Upper lobe of left lung (tissue), 6 donors: ENCODE measurements at places on chromosomes 5 and 9. TPM values are rescaled to one million over a fixed set of nuclear protein-coding genes. Genes with fewer than 3 reads are reported as not detected.
A peak's percentile ranks its signal among the peaks of the same experiment; 100 is the strongest.

Gene PHYKPL
- total RNA-seq = 77.5 TPM

Gene TPPP
- 22.2 TPM for total RNA-seq

Gene NUTM2F
- total RNA-seq = not detected

Gene FCN2
- not detected for total RNA-seq

Gene PCSK5
- 12.8 TPM for total RNA-seq

Gene CDH6
- total RNA-seq = 3.5 TPM

Gene COL23A1
- 3.1 TPM for total RNA-seq

Gene TNFSF15
- total RNA-seq = 4.2 TPM

Gene PRRX2
- total RNA-seq = 0.61 TPM

Gene HSPB3
- total RNA-seq = 0.44 TPM

Gene UIMC1
- total RNA-seq = 39.2 TPM

Gene OR1J2
- total RNA-seq = not detected

- no peak for DNase-seq
Observed at GRCh38 chr5:12316812-12317211, 412.6 kb upstream of the CTNND2 start.

- no peak for DNase-seq
Observed at GRCh38 chr9:109430231-109430630, 67.9 kb downstream of the PTPN3 start.

DNA sequence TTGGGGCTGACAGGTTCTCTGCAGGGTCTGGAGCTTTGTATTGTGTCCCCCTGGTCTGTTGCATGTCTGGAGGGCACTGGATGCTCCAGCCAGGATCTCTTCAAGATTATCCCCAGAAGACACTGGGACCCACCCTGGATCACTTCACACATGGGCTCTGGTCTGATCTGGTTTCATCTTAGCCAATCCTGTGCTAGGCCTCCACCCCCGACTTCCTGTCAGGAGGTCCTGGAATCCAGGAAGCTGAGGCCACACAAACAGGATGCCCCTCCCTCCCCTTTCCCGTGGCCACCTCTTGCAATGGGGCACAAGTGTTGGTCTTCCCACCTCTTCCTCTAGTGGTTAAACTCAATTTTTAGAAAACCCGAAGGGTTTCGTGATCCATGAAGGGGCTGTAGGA, 242.6 kb upstream of the MVB12B start:
- DNase-seq = no peak

DNA sequence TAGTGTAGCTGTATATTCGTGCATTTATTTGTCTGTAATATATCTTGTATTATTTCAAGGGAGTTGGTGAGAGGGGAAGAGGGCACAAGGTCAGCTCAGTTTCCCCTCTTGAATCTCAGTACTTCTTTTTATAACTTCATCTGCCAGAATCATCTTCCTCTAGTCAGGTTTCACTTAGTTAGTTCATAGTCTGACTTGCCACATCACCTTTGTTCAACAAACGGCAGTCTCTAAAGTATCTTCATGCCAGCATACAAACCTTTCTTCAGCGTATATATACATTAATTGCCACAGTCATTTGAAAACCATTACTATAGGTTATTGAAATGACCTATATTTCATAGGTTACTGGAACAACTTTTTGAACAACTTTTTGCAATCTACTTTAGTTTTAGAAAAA, 1.6 kb downstream of the ECM2 start:
- DNase-seq = no peak

- DNase-seq = peak; percentile 33
Observed at GRCh38 chr9:36959681-36960574, 74.1 kb downstream of the PAX5 start.

DNA sequence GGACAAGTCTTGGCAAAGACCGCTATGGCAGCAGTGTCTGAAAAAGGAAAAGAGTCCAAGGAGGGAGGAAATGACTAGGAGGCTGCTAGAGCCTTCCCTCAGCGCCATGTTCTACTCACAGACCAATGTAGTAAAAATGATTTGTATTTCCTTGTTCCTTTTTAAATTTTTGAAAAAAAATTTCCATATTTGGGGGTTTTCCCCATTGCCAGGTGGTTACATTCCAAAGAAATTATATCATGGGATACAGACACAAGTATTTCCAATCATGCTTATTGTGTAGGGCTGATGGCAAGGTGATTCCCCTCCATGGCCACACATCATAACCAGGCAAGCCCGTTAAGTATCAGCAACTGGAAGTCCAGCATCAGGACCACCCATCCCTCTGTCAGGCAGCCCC, 138.2 kb downstream of the PIP5K1B start:
- DNase-seq = no peak

GRCh38 chr9:90999425-91000397, 198.1 kb downstream of the SYK start:
- DNase-seq = no peak

DNA sequence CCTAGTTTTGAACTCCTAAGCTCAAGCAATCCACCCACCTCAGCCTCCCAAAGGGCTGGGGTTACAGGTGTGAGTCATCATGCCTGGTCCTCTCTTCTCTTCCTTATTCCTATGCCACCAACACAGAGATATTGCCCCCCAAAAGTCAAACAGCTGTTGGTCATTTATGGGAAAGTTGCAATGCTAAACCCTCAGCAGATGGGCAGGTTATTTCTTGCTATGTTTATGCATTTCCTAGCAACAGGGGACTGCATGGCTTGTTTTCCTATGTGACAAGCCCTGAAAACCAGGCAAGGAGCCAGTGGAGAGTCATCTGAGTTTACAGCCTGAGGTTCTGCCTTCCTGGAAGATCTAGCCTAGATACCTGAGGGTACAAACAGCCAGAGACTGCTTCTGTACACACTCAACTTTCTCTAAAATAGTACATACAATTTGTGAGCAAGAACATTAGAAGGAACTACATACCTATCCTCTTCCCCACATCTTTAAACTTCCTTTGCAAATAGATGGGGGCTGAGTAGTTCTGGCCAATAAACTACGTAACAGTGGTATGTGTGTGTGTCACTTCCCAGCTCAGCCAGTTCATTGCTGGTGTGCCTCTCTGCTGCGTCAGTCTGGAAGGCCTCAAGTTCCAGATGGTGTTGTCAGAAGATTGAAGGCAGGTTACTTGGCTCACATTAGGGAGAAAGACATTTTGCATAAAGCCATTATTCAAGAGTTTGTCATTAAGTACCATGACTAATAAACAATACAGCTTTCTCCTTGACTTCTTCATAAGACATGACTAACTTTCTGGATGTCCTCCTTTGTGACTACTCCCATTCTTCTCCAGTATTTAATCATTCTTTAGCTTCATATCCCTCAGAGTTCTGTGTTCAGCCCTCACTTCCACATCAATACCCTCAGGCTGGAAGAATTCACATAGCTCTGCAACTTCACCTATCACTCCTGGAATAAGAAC, 65.3 kb downstream of the CSNK1A1 start:
- DNase-seq = peak; percentile 78

GRCh38 chr9:98724810-98725530, 16.2 kb upstream of the GABBR2 start:
- no peak for DNase-seq

DNA sequence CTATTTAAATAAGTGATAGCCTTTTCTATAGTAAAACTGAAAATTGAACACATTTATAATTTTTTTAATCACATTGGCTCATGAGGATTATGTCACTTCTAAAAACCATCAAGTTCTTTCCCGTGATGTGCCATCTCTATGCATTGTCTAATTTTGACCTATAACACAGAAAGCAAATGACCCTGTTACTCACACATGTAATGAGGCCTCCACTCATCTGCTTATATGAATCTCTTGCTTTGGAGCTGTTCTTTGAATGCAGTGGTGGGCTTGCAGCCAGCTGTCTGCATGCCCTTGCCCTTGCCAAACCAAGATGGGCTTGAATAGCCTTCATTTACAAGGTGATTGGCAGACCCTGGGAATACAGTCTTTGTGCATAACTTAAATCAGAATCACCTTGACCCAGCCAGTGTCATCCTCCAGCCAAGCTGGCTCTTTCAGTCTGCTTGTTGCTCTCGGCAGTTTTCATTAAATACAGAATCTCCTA, 163.2 kb downstream of the TRIO start:
- DNase-seq = no peak

DNA sequence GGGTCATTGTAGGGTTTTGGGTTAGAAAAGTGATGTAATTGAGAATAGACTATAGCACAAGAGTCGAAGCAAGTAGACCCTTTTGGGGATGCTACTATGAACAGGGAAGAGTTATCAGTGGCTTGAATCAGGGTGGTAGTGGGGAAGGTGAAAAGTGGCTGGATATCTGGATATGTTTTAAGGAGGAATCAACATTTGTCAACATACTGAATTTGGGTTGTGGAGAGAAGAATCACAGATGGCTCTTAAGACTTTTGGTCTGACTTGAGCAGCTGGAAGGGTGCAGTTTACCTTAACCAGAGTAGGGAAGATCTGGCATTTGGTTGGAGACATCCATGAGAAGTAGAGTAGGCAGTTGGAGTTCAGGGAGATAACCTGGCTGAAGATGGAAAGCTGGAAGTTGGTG, 38.5 kb upstream of the FCHO2 start:
- DNase-seq = no peak

DNA sequence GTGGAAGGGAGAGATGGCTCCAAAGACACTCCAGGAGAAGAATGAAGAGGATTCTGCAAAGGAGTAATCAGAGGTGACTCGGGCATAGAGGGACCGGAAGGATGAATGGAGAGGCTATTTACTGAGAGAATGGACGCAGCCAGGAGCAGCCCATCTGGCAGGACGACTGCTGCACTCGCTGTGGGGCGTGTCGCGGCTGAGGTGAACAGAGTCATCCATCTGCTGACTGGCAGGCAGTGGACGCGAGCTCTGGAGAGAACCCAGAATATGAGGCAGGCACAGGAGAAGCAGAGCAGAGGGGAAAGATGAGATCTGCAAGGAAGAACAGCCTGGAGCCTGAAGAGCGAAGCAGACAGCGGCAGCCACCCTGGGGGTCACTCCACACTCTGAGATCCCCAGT, 16.4 kb downstream of the FGF1 start:
- no peak for DNase-seq

- DNase-seq = no peak
Observed at GRCh38 chr9:69190086-69190862, 16.2 kb downstream of the TJP2 start.

- DNase-seq = no peak
Observed at GRCh38 chr9:114884787-114885452, 45.5 kb downstream of the TNFSF8 start.

DNA sequence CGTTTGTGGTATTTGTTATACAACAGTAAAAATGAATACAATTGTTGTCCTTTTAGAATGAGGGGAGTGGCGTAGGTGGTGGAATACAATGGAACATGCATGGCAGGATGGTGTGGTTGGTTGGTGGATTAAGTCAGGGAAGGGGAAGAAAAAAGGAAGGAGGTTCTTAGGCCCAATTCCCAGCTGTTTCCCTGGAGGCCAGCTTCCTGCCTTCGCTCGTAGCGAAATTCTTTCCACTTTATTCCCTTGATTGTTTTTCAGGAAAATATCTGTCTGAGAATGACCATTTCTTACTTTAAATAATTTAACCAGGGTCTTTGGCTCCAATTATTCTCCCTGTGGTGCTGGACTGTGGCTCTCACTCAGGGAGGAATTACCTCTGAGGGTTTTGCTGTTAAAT, 24.1 kb upstream of the DMAC1 start:
- DNase-seq = no peak

DNA sequence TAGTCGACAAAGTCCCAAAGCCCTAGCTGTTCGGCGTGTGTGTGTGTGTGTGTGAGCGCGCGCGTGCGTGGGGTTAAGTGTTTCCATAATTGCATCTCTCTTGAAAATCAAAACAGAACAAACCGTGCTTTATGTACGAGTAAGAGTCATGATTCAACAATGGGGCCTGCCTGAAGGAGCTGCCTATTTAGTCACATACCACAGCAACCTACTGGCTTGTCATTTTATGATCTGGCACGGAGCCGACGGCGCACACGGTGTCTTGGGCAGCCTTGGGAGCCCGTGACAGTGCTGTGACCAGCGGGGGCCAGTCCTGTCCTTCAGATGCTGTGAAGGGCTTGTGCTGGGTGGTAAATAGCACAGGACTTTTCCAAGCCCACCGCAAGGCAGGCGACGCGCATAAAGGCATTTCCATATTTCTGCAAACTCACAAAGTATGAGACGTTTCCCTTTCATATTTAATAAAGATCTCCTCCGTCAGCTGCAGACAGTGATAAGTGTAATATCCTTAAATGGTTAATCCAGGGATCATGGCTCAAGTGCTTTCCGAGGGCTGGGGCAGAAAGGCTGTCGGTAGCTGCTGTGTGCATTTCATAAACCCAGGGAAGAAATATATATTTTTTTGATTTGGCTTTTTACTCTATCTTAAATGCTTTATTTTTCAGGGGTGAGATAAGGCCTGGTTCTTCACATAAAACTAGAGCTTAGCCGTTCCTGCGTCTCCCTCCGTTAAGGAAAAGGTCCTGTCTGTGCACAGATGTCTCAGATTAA, 270.2 kb upstream of the IRX1 start:
- peak; percentile 33 for DNase-seq

- peak; percentile 69 for DNase-seq
Observed at GRCh38 chr5:81212211-81212751, 20.8 kb upstream of the CKMT2 start.

GRCh38 chr5:174617285-174617684, 107.1 kb upstream of the MSX2 start:
- DNase-seq = no peak

DNA sequence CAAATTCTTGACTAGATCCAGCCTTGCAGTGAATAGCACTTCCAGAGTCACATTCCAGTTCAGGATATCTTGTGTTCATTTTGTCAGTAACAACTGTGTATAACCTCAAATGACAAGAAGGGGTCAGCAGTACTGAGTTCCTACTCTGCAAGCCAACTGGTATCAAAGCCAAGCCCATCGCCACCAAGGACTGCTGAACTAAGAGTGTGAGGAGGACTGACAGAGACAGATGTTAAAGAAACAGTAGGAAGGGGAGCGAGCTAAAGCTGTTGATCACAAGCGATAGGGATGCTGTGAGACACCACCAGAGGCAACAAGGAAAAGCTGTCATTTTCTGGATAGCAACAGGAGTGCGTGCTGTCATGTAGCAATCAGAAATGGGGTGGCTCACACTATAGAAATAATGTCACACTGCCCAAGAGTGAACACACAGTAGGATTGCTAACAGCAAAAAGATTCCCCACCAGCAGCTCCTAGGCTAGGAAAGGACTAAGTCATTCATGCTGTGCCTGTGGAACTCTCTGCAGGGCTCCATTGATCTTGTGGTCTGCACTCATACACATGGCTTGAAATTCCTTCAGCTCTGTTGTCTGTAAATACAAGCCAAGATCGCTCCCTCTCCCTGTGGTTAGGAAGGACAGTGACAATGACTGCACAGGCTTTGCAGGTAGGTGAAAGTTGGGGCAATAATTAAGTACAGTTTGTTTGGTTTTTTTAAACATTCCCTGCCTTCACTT, 658.6 kb downstream of the NR2F1-AS1 start:
- no peak for DNase-seq

- DNase-seq = no peak
Observed at GRCh38 chr5:167699432-167699831, 592.0 kb upstream of the WWC1 start.
